ENCODE measurements at places on chromosomes 3 and 15. TPM values are rescaled to one million over a fixed set of nuclear protein-coding genes. Genes with fewer than 3 reads are reported as not detected.
A peak's percentile ranks its signal among the peaks of the same experiment; 100 is the strongest.

- peak; percentile 87 for DNase-seq
- H3K27me3 ChIP-seq: peaks cover 24% of the 10 kb centered on the region
- H3K27ac ChIP-seq: no peak overlapping the region
- H3K4me1 ChIP-seq: peaks cover 5% of the 10 kb centered on the region
- H3K4me3 ChIP-seq: no peak overlapping the region
Measured at GRCh38 chr3:14289590-14290461, 111.2 kb downstream of the LSM3 start.

DNA sequence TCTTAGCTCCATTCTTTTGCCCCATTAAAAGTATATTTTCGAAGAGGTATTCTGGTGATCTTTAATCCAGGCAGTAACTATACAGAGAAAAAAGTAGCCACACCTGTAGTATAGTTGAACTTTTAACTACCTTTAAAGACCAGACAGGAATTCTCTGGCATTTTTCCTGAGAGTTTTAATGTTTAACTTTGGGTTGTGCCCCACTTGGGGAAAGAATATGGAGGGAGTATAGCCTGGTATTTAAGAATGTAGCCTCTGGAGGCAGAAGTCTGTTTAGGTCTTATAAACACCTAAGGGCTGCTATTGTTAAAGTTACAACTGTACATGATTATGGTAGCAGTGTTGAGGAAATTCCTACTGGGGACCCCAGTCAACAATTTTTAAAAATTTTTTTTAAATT is 19.3 kb downstream of the C3orf85 start:
- no peaks in the 10 kb centered on the region for H3K36me3 ChIP-seq
- H3K4me3 ChIP-seq: no peak overlapping the region
- no peaks in the 10 kb centered on the region for H3K27me3 ChIP-seq
- no peaks in the 10 kb centered on the region for H3K4me1 ChIP-seq

- H3K27ac ChIP-seq: no peak overlapping the region
- H3K27me3 ChIP-seq: no peaks in the 10 kb centered on the region
- H3K36me3 ChIP-seq: no peaks in the 10 kb centered on the region
Measured at GRCh38 chr15:47741082-47741481, 23.8 kb downstream of the SEMA6D start.

DNA sequence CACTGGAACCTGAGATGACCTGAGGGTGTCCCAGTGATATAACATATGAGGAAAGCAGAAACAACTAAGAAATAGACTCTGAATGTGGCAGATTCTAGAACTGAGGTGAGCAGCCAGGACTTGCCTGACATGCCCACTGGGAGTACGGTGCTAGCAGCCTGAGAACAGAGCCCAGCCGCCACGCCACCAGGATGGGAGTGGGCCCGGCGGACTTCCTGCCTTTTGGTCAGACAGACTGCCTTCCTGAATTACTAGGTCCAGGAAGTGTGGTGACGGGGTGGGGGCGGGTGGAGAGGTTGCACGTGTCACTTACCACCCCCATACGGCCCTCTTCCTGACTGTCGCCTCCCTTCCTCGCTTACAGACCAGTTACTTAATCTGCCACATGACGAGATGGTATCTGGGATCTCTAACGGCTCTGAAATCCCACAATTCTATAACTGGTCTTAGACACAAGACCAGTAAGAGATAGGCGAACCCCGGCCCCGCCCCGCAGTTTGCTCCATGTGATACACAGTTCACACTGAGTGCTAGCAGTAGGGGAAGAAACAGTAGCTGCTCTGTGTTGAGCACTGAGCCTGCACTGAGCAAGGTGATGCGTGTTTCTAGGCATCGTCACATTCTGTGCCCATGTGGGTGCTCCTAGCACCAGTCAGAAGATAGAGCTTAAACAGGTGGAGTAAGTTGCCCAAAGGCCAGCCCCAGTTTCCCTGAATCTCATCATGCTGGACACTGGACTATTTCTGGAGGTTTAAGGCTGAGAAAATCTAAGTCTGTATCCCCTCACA is 95.7 kb downstream of the CPN2 start:
- no peaks in the 10 kb centered on the region for H3K36me3 ChIP-seq
- H3K4me1 ChIP-seq: no peaks in the 10 kb centered on the region
- peaks cover 13% of the 10 kb centered on the region for H3K27me3 ChIP-seq

GRCh38 chr3:49867871-49868321 is 1.8 kb downstream of the CAMKV start:
- H3K27ac ChIP-seq: no peak overlapping the region
- DNase-seq: peak; percentile 65
- no peaks in the 10 kb centered on the region for H3K36me3 ChIP-seq

DNA sequence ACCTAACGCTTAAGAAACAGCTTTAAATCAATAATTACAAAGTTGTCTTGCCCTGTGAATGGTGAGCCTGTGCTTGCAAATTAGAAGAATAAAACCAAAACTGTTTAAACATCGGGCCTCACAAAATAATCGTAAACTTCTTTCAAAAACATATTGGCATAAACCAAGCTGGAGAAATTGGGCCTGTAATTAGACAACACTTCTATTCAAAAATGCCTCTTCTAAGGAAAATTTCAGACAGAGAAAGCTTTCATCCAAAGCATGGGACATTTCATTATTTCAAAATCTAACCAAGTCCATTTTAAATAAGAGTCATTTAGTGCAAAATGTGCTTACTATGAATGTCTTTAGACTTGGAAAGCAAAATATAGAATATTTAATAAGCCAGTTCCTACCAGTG is 35.5 kb upstream of the GNB4 start:
- no peak overlapping the region for H3K27ac ChIP-seq
- H3K4me1 ChIP-seq: no peaks in the 10 kb centered on the region
- no peaks in the 10 kb centered on the region for H3K27me3 ChIP-seq
- H3K4me3 ChIP-seq: no peak overlapping the region
- H3K36me3 ChIP-seq: no peaks in the 10 kb centered on the region
- no peak for DNase-seq

DNA sequence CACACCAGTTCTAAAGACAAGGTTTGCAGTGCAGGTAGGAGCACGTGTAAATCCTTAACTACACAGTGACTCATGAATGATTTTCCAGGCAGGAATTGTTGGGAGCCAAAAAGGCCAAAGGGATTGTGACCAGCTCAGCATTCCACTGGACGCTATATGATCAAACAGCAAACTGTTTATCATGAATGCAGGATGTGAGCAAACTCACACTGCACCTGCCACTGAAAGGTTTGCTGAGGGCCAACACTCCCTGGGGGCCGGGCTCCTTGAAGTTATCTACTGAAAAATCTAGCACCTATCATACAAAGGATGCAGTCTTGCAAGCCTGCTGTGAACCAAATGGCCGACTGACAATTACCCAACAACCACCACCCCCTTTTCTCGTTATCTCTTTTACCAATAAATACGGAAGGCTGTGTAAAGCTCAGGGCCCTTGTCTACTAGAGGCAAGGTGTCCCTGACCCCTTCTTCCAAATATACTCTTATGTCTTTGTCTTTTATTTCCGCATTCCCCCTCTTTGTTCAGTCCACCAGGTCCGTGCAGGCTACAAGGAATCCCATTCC is 11.5 kb upstream of the DNASE1L3 start:
- no peaks in the 10 kb centered on the region for H3K36me3 ChIP-seq
- no peak overlapping the region for H3K4me3 ChIP-seq
- H3K27me3 ChIP-seq: peaks cover 14% of the 10 kb centered on the region
- no peak for DNase-seq

- peak overlapping the region; percentile 79 for H3K27ac ChIP-seq
- no peak overlapping the region for H3K4me3 ChIP-seq
Measured at GRCh38 chr3:128794067-128794768, 68.2 kb downstream of the RAB7A start.

DNA sequence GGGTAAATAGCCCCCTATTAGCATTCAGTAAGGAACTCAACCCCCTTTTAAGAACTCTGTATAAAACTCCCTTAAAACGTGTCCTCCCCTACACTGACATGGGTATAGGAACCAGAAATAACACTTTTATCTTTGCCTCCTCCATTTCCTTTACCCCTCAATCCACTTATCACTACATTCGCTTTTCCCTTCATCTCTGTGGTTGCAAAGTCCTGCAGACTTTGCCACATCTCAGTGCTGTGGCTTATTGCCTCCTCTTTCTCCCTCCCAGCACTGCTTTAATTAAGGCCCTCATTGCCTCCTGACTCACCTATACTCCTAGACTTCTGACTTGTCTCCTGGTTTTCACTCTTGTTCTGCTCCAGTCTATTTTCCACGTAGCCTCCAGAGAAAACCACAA is 94.3 kb upstream of the GADL1 start:
- no peak for DNase-seq
- no peaks in the 10 kb centered on the region for H3K36me3 ChIP-seq
- H3K4me1 ChIP-seq: no peaks in the 10 kb centered on the region
- H3K4me3 ChIP-seq: no peak overlapping the region
- no peaks in the 10 kb centered on the region for H3K27me3 ChIP-seq

DNA sequence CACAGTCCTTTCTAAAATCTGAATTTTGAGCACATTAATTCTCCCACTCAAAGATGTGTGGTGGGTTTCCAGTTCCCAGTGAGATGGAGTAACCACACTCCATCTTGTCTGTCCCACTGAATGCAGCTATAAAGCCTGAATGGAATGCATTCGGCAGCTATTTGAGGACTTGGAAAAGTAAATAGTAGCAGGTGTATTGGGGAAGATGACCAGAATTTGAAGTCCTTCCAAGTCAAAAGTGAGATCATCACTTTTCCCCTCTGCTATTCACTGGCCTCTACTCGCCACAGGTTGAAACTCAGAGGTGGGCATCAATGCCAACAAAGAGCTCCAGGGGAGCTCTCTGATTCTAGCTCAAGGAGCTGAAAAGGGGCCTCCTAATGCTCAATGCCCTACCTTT is 8.1 kb upstream of the GNB5 start:
- no peaks in the 10 kb centered on the region for H3K36me3 ChIP-seq
- peaks cover 11% of the 10 kb centered on the region for H3K4me1 ChIP-seq
- no peak overlapping the region for H3K27ac ChIP-seq
- no peaks in the 10 kb centered on the region for H3K27me3 ChIP-seq

DNA sequence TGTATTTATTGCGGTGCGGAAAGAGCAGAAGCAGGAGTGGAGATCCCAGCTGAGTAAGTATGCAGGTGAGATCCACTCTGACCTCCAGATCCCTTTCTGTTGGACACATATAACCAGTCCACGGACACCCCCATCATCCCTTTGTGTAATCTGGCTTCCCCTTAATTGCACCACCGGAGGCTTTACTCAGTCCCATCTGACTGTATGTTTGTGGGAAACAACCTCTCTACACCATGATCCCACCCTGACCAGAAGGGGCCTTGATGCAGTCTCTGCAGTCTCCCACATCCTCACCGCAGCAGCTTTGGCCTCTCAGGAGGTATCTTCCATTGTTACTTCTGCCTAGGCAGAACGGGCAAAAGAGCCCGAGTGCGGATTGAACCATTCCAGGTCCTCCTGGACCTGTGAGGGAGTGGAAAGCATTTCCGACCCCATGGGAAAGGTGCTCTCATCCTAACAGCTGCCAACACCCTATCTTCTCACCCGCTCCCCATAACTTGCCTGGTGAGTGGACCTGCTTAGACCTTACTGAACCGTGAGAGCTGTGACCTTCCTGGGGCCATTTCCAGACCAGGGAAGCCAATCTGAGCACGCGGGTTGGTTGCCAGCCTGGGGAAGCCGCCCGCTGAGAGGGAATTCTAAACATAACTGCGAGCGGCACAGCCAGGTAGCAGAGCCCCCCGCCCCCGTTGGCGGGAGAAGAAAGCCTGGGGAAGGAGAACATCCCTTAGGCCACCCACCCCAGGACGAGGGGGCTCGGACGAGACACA is 1.1 kb downstream of the SLCO2A1 start:
- H3K4me1 ChIP-seq: peaks cover 3% of the 10 kb centered on the region
- H3K27me3 ChIP-seq: no peaks in the 10 kb centered on the region
- H3K36me3 ChIP-seq: no peaks in the 10 kb centered on the region
- DNase-seq: no peak
- peak overlapping the region; percentile 78 for H3K4me3 ChIP-seq

GATM gene
- polyA plus RNA-seq: not detected

SNTN gene
- not detected for polyA plus RNA-seq

SLC15A2 gene
- polyA plus RNA-seq: not detected

CYP1A2 gene
- polyA plus RNA-seq: not detected

DBR1 gene
- 12.1 TPM for polyA plus RNA-seq

ZNF660 gene
- polyA plus RNA-seq: 0.54 TPM

SERINC4 gene
- polyA plus RNA-seq: not detected

IL1RAP gene
- 17.5 TPM for polyA plus RNA-seq

CPN2 gene
- polyA plus RNA-seq: not detected
